ENCODE measurements at places on chromosomes 5 and 9.

- DNase-seq = no peak
These were observed 68.7 kb downstream of the SEMA4D start for GRCh38 chr9:89428901-89429890.

GRCh38 chr5:10376544-10376943 lies 23.0 kb downstream of the MARCHF6 start:
- no peak for DNase-seq

DNA sequence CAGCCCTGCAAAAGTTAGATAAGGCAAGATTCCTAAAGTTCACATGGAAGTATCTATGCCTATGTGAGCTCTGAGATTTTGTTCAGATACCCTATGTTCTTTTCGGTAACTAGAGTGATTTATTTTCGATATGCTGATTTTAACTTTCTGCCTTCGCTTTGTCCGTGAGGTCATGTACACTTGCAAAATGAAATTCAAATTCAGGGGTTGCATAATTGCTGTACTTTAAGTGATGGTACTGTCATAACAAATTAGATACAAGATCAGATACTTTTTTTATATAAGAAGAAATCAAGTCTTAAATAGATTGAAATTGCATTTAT lies 350 bp upstream of the ECPAS start:
- no peak for DNase-seq

- no peak for DNase-seq
These were observed 6.0 kb downstream of the MRPS2 start for GRCh38 chr9:135506327-135507103.

- no peak for DNase-seq
These were observed 277.9 kb downstream of the GAS1 start for GRCh38 chr9:86669422-86669821.

GRCh38 chr5:83220331-83220730 lies 143.0 kb downstream of the XRCC4 start:
- DNase-seq = no peak

GRCh38 chr9:135384226-135384625 lies 95.4 kb upstream of the PPP1R26 start:
- DNase-seq = no peak
